Activated CD4-positive, alpha-beta T cell treated with anti-CD3 and anti-CD28 coated beads, Interleukin-2, amount 10 ng/mL, durations not matched to agents 7 days and 5 days (primary cell): ENCODE measurements at places on chromosomes 4 and X.

DNA sequence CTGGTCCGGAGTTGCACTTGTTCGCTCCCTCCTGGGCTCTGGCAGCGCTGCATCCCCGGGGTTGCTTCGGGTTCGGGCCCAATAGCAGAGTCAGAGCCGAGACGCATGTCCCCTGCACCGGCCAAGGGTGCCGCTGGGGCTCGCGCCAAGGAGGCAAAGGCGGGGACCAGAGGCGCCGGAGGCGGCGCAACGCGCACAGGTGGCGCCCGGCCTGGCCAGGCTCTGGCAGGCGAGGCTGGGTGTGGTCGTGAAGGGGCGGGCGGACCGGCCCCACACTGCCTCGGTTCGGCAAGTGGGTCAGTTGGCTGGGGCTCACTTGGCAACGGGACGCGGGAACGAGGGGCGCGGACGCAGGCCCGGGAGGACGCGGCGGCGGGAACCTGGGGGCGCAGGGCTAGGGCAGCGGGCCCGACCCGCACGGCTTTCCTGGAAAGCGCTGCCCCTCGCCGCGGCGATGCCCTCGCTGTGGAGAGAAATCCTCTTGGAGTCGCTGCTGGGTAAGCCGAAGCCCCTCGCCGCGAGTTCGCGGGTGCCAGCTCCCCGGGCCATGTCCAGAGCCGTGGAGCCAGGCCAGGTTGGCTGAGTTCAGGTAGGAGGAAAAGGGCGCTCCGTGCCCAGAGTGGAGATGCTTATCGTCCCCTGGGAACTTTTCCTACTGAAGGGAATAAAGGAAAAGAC is at the start of gene CWH43:
Gene CWH43 (plus strand): TSS at position 300 of the 678 bp plus-strand sequence. CDS start 155 bp downstream, at position 455.
- DNase-seq = no peak

DNA sequence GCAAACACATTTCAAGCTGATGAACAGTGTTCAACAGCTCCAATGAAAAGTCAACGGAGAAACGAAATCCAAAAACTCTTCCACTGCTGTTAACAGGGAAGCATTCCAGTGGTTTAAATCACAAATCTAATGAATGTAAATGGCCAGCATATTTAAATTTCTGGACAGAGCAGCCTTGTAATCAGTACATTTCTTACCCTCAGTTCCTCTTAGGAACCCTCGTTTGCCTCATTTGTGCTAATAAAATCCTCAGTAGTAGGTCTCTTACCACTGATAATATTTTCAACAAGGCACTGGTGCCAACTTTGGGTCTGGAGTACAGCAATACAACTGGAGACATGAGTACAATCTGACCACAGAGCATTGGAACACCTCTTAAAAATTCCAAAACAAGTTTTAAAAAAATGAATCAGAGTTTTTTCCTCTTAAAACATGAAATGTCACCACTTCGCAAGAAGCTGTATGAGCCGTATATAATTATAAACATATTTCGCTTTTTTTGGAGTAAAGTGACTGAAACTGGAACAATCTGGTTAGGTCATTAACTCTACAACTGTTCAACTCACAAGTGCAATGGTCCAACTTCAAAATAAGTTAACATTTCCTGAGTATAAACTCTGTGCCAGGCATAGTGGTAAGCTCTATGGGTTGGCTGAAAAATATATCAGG is 211.2 kb downstream of the CPEB2 start:
- DNase-seq = no peak

DNA sequence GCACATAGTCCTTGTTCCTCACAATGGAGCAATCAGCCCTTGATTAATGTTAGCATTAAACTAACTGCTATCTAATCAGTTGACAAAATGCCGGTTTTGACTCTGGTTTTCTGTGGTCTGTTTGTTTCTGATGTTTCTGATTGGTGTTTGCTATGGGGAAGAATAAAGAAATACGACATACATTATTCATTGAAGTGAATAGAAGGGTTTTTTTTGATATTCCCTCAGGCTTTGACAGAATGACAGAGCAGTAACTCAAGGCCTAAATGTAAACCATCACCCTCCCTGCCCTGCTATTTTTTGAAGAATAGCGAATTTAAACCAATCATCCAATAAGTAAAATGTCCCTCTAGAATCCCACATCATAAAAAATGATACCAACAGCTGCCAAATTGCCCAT is 65.5 kb upstream of the HS3ST1 start:
- DNase-seq = no peak

GRCh38 chr4:184471881-184472613 is 2.3 kb downstream of the IRF2 start:
- peak; percentile 33 for DNase-seq

DNA sequence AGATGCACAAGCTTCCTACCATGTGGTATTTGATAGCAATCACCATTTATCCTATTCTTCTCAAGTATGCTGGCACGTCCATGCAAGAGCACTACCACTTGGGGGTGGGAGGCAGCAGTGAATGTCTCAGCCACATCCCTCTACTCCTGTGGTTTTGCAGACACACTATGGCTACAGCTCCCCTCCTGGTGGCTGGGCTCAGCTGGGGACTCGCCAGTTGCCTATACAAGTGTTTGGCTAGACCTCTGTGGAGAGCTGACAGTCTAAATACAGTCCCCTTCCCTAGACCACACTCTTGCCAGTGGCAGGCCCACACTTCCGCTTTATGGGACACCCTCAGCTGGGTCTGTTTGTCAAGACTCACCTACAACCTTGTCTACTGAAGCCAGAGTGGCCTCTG is 53.2 kb downstream of the ADGRA3 start:
- DNase-seq = no peak

GRCh38 chrX:133413218-133413925 is 1.9 kb downstream of the GPC4 start:
- DNase-seq = no peak

- no peak for DNase-seq
Observed at GRCh38 chr4:1210971-1211370, 38.0 kb downstream of the CTBP1 start.

DNA sequence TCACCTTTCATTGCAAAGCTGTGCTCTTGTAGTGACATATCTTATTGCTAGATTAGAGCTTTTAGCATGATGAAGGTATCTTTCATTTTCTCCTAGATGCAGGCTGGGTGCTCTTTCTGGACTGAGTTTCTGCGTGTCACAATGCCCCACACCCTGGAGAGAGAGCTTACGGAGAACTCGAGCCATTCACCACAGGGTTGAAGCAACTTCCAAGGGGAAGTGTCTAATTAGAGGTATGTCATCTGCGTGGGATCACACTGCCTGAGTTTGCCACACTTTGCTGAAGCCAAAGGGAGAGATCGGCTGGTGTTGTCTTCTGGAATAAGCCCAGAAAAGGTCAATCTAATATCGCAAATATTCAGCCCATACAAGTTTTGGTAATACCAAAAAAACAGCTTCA is 179.3 kb upstream of the MBNL3 start:
- DNase-seq = no peak

DNA sequence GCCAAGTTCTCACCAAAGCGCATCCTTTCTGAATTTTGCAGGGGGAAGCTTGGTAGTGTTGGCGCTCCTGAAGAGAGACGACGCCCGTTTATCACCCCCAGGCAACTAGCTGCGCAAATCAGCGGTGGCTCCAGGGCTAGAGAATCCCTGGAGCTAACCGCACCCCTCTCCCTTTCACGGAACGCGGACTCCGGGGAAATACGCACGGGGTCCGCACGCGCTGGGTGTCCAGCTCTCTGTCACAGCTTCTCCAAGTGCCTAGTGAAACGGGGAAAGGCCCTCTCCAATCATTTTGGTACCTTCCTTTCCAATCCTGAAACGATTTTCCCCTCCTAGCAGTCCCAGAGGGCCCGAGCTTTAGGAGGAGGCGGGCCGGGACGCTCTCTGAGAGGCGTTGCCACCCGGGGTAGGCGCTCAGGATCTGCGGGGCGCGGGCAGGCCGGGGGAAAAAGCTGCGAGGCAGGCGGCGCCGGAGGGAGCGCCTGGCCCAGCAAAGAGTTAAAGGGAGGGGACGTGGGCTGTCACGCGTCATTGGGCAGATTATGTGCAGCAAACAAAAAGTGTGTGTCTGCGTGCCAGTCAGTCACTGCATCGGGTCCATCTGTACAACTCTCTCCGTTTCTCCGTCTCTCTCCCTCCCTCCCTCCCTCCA is at the start of gene PRDM8:
Gene PRDM8 (plus strand): TSS at position 582 of the 652 bp plus-strand sequence. CDS start 2,578 bp downstream, outside the sequence.
- peak; percentile 19 for DNase-seq

GRCh38 chrX:153646620-153647373 is at the start of gene DUSP9:
TSS of gene DUSP9 (plus strand) at chrX:153647203. CDS start at chrX:153647954, 751 bp downstream.
- no peak for DNase-seq

DNA sequence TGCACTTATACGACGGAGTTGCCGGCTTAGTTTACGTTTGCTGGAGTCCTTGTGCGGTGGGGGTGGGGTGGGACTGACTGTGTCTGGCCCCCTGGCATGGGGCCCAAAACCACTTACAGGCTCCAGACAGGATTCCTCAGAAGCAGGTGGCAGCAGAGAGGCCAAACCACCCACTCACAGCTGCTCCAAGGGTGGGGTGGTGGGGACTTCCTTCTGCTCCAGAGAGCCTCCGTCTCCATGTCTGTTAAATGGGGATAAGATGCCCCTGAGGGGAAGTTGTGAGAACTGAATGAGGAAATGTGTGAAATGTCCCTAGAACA is 36.7 kb downstream of the PSAPL1 start:
- no peak for DNase-seq

- no peak for DNase-seq
Observed at GRCh38 chr4:125262502-125262901, 52.3 kb upstream of the FAT4 start.

GRCh38 chr4:77155631-77156452 is 1.2 kb upstream of the CCNG2 start:
- no peak for DNase-seq

DNA sequence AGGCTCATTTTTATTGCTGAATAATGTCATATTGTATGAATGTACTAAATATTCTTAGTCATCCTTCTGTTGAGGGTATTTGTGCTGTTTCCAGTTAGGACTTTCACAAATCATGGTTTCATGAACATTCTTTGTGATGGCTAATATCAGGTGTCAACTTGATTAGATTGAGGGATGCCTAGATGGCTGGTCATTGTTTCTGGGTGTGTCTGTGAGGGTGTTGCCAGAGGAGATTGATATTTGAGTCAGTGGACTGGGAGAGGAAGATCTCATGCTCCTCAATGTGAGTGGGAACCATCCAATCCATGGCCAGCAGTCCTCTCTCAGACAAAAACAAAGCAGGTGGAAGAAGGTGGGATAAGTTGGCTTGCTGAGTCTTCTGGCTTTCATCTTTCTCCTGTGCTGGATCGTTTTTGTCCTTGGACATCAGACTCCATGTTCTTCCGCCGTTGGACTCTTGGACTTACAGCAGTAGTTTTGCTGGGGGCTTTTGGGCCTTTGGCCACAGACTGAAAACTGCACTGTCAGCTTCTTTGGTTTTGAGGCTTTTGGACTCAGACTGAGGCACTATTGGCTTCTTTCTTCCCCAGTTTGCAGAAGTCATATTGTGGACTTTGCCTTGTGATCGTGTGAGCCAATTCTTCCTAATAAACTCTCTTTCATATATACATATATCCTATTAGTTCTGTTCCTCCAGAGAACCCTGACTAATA is 11.9 kb upstream of the HS3ST1 start:
- DNase-seq = no peak

DNA sequence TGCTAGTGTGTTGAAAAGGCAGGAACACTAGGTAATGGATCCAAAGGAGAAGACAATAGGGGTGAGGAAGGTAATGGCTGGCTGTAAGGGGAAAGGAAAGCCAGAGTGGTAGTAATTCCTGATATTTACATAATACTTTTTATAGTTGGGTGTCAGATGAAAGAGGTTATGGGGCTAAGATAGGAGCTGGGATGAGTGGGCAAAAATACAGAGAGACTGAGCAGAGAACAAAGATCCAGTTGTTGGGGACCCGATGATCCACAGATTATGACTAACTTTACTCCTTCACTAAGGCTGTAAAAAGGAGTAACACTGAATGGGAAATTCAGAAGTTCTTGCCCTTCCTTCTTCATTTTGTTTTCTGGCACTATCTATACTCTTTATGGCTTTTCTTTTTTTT is 138.2 kb downstream of the KLHL13 start:
- no peak for DNase-seq

DNA sequence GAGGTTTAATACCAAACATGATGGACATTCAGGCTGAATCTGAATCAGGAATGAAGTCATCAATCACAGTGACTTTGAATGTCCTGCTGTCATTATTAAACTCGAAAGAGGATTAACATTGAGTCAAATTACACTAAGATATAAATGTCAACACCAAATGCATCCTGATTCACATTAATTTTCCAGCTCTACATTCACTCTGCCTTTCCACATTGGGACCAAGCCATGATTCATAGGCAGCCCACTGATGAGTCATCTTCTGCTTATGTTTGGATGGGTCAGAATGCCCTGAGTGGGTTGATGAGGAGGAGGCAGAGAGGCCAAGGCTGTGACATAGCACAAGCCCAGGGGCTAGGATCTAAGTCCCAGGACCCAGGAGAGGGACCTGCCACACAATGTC is 247.6 kb upstream of the RPS6KA3 start:
- DNase-seq = no peak

DNA sequence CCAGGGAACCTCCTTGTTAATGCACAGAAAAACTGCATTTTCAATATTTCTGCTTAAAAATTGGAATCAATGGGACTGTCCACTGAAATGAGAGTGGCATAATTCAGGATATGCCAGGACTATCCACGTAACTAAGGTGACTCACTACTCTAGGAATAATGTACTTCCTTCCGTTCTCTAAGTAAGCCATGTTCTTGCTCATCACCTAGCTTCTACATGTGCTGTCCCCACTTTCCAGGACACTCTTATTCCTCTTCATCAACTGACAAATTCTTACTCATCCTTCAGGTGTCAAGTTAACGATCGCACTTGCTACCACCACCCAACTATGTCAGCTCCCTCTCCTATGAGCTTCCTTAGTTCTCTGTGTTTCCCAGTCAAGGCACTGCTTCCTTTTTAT is 342.8 kb upstream of the F9 start:
- no peak for DNase-seq

DNA sequence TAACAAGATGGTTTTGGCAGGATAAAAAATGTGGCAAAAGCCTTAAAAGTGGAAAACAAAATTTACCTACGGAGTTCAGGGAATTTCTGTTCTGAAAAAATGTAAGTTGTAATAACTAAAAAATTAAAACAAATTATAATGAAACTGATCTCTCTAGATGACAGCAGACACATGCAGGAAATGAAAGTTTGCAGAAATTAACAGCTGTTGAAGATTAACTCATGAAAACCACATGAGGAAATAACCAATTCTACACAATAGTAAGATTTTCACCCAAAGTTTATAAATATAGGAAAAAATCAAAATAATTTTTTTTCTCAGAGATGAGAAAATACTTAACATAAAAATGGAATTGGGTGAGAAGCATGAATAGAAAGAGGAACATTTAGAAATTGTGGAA is 47.5 kb upstream of the UGT2B15 start:
- no peak for DNase-seq

GRCh38 chrX:56744996-56745395 is 16.0 kb downstream of the NBDY start:
- DNase-seq = no peak

- no peak for DNase-seq
Observed at GRCh38 chr4:143178923-143179322, 5.8 kb upstream of the USP38 start.

- DNase-seq = no peak
Observed at GRCh38 chr4:87835743-87836142, 3.0 kb downstream of the MEPE start.

DNA sequence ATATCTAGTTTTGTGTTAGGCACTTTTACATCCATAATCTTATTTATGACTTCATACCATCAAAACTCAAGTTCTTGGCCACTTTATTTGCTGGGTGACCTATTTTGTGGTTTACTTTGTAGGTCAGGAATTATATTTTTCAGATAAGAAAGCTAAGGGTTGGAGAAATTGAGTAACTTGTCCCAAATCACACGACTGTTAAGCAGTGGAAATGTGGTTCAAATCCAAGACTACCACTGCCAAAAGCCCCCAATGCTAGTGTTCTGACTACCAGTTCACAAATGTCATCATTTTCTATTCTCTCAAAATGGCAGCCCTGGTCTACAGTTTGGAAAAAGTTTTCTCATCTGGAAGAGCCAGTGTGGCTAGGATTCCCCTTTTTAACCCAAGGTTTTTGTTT is 74.6 kb downstream of the OPHN1 start:
- no peak for DNase-seq
